AG09309 (cell line): ENCODE measurements at places on chromosomes 12 and 14.

GRCh38 chr14:37601865-37602264, 6.4 kb downstream of the TTC6 start:
- no peak for DNase-seq

DNA sequence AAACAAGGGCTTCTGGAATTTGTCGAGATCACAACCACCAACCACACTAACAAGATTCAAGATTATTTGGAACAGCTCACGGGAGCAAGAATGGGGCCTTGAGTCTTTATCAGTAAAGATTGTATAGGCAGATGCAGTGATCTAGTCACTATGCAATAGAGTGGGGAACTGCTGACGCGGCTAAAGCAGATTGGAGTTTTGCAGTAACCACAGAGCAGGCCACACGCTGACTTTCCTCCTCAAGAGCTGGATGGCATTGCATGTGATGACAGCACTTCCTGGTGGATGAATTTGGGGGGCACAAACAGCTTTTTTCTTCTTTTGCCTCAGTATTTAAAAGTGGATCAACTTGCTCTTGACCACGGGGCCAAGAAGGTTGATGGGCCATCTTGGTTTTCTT, 46.0 kb downstream of the KCNK13 start:
- no peak for DNase-seq

DNA sequence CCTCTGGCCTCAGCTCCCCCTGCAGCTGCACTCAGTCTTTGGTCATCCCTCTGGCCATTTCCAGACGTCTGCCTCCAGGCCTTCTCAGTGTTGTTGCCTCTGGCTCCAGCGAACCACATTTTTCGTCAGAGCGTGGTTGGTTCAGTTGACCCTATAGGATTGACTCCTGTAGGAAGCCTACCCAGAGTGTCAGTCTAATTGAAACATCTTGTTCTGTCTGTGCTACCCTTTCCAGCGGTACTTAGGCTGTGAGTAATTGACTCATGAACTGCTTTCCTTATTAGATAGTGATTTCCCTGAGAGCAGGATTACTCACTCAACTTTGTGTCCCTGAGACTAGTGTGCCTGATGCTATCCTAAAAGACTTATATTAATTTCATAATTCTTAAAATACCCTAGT, 373.2 kb downstream of the ATP23 start:
- DNase-seq = peak; percentile 29

GRCh38 chr12:56300644-56301464, 724 bp upstream of the CS start:
- DNase-seq = no peak

GRCh38 chr14:88017535-88017934, 12.6 kb downstream of the GPR65 start:
- DNase-seq = no peak

DNA sequence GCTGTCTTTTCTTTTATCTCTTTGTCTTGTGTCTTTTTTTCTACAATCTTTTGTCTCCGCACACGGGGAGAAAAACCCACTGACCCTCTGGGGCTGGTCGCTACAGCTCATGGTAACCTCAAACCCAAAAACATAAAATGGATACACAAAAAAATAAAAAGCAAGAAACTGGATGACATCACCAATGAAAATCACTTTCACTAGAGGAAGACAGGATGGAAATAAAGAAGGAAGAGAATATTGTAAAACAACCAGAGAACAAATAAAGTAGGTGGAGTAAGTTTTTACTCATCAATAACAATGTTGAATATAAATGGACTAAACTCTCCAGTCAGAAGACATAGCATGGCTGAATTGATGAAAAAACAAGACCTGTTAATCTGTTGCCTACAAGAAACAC, 17.6 kb downstream of the MIPOL1 start:
- DNase-seq = no peak

DNA sequence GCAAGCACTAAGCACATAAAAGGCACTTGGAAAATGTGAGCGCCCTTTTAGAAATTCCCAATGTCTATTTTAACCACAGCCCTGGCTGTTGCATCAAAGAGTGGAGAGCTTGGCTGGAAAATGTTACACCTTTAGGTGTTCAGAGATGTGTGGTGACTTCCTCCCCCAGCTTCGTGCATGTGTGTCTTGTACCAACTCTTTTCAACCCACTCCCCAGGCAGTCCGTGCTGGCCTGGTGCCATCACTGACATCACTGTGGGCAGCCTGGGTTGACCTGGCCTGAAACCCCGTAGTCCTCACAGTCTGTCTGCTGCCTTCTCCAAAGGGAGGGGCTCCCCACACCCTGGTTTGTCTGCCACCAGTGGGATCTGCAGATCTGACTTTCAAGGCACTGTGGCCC, 101.8 kb downstream of the SCARB1 start:
- no peak for DNase-seq

- DNase-seq = no peak
Observed at GRCh38 chr12:89334548-89335169, 17.6 kb downstream of the DUSP6 start.

DNA sequence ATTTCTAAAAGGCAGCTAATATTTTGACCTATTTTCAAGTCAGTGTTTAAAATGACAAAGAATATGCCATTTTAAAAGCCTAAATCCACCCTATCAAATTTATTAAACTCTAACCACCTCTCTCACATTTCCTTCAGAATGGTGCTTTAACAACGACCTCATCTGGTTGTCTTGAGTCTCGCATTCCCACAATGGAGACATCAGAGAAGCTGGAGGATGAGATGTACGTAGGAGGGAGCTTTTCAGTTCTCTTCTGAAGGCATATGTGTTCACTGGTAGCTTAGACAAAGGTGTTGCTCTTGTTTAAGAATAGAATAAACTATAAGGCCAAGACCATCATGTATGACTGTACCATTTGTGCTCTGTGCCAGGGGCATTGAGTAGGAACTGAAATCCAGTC, 82.9 kb downstream of the BCL2L14 start:
- no peak for DNase-seq

DNA sequence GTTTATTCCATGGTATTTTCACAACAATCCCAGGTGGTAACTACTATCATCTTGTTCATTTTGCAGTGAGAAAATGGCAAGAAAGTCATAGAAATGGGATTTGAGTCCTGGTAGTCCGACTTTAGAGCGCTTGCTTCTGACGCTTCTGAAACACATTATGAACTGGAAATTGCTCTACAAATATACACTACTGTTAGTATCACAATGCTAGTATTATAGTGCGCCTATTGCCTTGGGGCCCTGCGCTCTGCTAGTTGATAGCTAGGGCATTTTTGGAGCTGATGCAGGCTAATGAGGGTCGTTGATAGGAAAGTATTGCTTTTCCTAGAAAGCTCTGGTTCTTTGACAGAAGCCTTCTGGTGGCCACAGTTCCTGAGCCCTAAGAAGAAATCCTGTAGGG, 61.0 kb downstream of the ETV6 start:
- DNase-seq = no peak

- no peak for DNase-seq
Observed at GRCh38 chr12:22169376-22169775, 123.4 kb downstream of the CMAS start.

DNA sequence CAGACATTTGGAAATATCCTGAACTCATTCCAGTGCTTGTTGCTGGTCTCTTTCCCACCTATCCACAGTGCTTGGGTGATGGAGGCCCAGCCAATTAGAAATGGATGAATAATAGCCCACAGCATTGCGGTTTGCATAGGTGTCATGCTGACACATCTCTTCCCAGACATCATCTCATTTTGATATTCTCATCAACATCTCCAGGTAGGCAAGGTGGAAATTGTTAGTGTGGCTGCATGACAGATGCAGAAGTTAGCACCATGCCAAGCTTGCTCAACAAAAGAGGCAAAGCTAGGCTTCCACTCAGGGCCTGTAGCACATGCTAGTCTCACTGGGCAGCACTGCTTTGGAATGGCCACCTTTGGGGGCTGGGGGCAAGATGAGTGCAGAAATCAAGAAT, 1118.9 kb downstream of the VRK1 start:
- DNase-seq = no peak

- DNase-seq = no peak
Observed at GRCh38 chr12:112175361-112176155, 50.2 kb downstream of the TRAFD1 start.

DNA sequence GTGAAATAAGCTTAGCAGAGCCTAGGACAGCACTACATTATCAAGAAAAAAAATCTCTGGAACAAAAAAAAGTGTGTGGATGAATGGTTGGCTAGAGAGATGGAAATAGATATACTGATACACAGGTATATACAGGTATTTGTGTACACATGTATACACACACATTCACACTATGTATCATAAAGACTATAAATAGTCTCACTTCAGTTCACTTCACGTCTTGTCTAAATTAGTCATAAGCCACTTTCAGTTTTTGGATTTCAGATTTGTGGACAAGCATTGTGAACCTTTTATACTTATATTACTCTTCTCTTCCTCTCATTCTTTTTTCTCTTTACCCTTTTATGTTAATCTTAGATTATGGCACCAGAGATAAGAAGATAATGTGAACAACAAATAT, 41.8 kb upstream of the SLC6A15 start:
- no peak for DNase-seq

DNA sequence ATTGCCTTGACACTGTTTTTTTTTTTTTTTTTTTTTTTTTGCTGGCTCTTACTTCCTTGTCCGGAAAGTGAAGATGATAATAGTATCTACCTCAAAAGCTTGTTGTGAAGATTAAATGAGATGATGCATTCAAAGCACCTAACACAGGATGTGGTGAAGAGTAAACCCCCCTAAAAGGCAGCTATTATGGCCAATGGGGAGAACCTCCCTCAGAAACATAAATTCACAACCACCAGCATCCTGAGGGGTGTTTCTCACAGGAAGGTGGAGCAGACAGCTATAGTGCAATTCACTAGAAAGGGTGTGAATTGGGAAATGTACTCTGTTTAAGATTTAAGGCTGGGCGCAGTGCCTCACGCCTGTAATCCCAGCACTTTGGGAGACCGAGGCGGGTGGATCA, 85.4 kb upstream of the CRY1 start:
- no peak for DNase-seq

DNA sequence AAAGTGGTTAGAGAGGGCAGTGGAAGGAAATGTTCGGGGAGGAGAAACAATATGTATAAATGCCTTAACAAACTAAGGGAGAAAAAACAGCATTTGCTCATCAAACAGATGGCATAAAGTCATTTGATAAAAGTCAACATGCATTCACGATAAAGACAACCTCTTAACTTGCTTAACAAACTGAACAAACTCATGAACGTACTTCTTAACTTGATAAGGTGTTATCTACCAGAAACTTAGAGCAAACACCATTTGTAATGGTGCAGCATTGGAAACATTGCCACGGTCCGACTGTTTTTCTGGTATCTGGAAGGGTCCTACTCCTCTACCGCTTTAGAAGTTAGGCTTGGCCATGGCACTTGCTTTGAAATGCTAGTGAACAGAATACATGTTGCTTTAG, 4.2 kb upstream of the RPS6KL1 start:
- DNase-seq = no peak

DNA sequence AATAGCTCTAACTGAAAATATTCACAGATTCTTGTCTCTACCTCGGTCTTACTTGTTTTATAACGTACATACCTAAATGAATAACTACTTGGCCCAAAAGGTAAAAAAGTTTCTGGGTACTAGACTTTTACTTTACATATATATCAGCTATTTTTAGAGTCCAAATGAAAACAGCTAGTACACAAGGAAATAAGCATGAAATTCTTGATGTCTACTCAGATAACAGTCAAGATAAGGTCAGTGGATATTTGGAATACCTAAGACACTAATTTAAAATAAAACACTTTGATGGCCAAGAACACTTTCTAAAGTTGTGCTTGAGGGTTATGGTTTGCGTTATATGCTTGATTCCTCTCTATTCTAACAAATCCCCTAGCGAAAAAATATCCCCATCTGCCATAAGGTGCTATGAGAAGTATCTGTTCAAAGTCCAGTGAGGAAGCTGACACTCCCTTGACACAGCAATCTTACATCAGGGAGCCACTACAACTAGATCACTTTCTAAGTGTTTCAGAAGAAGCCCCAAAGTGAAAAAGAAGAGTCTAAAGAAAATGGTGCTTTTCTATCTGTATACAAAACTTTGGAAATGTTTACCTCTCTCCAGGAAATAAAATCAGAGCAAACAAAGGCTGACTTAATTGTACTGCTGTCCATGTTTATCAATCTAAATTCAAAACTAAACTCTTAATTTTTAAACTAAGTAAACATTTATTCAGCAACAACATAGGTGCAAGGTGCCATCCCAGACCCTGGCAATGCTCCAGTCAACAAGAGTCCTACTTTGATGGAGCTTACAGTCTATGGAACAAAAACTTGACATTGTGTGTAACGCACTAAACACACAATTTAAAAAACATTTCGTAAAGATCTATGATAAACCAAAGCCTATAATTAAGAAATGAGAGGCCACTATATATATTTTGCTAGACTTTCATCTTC, 11.7 kb downstream of the PTPN21 start:
- DNase-seq = no peak

DNA sequence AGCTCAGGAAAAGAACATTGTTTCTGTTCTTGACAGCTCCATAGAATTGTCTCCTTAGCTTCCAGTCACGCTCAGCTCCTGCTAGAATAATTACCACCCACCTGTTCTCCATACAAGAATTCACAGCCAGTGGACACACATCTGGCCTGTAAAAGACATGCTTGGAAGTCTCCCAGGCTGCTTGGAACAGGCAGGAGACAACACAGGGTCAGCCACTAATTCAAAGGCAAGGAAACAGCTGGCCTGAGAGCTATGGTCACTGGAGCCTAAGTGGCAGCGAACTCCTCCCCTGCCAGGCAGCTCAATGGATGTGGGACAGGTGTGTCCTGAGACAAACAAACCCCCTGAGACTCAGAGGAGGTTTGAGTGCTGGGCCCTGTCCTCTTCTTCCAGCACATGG, 22.9 kb upstream of the LTBP2 start:
- no peak for DNase-seq

- no peak for DNase-seq
Observed at GRCh38 chr12:92595663-92596062, 107.1 kb upstream of the PLEKHG7 start.

GRCh38 chr12:130642856-130643255, 73.2 kb downstream of the RIMBP2 start:
- no peak for DNase-seq

GRCh38 chr12:116703214-116703795, 34.6 kb downstream of the SPRING1 start:
- DNase-seq = no peak

DNA sequence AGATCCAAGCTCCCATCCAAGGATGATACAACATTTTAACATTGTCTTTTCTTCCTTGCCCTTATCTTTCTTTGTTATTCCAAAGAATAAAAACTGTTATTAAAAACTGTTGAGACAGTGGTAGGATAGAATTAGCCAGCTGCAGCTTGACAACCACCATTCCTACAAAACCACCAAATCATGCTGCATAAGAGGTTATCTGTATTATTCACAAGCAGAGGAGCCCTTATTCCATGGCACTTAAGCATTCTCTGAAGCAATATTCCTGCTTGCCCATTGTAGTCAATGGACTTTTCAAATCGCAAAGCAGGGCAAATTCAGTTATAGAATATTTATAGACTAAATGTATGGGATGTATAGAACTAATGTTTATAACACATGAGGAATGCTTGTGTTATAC, 3.4 kb downstream of the ABCD2 start:
- DNase-seq = no peak
